NAMALWA (cell line): ENCODE measurements at places on chromosomes 1 and 21.

DNA sequence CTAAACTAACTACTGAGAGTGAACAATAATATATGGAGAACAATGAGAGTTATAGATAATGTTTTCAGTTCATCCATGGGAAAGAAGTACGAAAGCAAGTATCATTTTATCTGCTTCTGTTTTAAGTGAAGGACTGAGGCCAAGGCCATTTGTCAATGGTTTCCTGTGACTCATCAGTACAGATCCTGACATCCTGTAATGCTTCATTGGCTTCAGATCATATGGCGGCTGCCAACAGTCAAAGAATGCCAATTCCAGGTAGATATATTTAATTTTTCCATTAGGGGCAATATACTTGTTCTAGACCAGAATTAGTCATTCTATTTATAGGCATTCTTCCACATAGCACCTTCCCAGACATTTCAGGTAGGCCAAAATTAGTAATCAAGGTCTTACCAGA, 97.3 kb downstream of the USH2A start:
- no peak for DNase-seq

DNA sequence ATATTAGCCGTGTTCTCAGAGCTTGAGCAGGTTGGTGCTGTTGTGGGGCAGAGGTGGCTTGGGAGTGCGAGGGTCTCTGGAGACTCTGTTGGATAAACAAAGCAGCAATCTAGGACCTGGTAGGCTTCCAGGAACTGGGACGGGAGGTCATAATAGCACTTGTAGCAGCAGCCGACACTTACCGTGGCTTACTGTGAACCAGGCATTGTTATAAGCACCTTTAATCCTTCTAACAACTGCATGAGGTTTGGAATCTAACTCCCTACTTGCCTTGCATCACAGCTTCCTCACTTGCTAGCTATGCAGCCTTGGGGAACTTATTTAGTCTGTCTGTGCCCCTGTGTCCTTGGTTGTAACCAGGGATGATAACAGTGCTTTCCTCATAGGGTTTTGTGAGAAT, 94.9 kb downstream of the NAV1 start:
- no peak for DNase-seq

GRCh38 chr21:16427587-16428087, 697.9 kb downstream of the USP25 start:
- no peak for DNase-seq

DNA sequence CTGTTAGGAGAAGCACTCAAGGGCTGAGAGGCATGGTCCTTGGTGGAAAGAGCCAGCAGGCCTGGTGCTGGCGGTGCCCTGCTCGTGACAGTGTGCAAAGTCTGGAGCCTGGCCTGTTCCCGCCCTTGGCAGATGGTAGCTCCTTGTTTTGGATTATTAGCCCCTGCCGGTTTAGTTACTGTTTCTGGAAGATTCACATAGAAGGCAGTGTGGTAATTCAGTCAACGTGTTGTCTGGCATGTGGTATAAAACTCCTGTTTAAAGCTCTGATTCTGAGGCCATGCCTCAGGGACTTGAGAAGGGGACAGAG, 6.8 kb downstream of the PKNOX1 start:
- DNase-seq: no peak

GRCh38 chr21:24561291-24561690, 1046.0 kb downstream of the MRPL39 start:
- no peak for DNase-seq

- no peak for DNase-seq
These were observed 33.6 kb downstream of the ZNF496 start for GRCh38 chr1:247298124-247298481.

DNA sequence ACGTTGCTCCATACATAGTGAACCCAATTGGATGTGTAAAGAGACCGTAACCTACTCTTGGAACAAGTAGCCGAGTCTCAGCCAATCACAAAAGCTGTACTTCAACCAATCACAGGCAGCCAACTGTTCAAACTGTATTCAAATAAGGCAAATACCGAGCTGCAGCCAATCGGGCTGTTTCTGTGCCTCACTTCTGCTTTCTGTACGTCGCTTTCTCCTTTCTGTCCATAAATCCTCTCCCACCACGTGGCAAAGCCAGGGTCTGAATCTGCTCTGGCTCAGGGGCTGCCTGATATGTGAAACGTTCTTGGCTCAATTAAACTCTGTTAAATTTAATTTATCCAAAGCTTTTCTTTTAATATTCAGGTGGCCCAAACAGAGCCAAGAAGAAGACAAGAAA, 210.3 kb downstream of the URB2 start:
- peak; percentile 7 for DNase-seq

- DNase-seq: peak; percentile 7
These were observed 524.2 kb downstream of the KIF26B start for GRCh38 chr1:245678860-245679411.

DNA sequence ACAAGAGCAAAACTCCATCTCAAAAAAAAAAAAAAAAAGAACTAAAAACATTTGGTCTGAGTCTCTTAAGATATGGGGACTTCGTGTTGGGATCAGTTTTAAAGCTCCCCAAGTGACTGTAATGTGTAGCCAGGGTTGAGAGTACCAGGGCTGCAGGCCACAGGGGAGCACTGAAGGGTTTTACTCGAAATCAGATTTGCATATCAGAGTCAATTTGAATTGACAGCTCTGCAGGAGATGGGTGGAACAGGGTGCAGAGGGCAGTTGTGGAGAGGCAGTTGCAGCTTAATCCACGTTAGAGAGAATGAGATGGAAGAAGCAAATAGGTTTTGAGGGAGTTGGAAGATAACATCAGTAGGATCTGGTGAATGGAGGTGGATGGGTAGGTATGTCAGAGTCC, 20.6 kb upstream of the ELOA start:
- DNase-seq: peak; percentile 63

GRCh38 chr1:119310301-119310700, 58.3 kb upstream of the HAO2 start:
- no peak for DNase-seq

- no peak for DNase-seq
These were observed 164.3 kb downstream of the NTMT2 start for GRCh38 chr1:170310014-170310405.

DNA sequence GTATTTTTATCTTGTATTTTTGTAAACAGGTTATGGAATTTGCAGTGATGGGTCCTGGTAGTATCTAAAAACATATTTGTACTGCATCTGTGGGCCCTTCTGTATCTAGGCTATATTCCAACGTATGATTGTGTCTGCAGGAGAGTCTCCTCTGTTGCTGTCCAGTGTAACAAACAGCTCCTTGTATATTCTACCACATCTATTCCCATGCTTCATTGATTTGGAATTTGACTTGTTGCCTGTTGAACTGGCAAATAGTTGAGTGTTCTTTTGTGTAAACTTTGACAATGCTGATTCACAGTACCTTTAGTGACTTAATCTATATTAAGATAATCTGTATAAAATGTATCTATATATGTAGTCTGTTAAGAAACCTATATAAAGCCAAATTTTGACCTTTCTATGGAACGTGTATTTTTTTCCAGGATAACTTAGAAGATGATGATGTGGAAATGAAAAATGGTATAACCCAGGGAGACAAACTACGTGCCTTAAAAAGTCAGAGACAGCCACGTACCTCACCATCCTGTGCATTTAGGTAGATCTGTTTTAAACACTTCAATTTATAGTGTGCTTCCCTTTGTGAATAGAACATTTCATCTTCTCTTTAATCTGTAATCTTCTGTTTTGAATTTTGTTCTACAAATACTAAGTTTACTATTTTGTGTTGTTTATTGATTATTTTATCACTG, 43.4 kb upstream of the GPR88 start:
- no peak for DNase-seq

- no peak for DNase-seq
These were observed 28.2 kb upstream of the LGALS8 start for GRCh38 chr1:236495467-236496112.

GRCh38 chr1:57729181-57729580, 305.3 kb upstream of the DAB1 start:
- no peak for DNase-seq

DNA sequence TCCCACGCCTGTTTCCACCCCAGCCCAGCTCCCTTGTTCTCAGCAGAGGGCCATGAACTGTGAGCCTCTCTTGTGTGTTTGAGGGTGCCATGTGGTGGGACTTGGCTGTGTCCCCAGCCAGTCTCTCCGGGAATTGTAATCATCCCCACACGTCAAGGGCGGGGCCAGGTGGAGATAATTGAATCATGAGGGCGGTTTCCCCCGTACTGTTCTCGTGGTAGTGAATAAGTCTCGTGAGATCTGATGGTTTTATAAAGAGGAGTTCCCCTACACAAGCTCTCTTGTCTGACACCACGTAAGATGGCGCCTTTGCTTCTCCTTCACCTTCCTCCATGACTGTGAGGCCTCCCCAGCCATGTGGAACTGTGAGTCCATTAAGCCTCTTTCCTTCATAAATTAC, 57.2 kb upstream of the COL6A2 start:
- no peak for DNase-seq

GRCh38 chr1:165415068-165415467, 29.9 kb downstream of the RXRG start:
- DNase-seq: no peak

DNA sequence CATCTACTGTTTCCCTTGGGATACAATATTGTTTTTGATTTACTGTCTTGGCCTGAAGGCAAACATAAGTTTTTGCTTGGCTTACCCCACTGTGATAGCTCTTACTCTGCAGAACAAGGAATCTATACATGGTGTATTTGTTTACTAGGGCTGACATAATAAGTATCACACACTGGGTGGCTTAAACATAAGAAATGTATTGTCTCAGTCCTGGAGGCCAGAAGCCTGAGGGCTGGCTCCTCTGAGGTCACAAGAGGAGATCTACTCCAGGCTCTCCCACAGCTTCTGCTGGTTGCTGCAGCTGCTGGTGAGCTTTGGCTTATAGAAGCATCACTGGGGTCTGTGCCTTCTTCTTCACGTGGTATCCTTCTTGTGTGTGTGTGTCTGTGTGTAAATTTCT, 30.7 kb upstream of the IGSF5 start:
- DNase-seq: no peak

DNA sequence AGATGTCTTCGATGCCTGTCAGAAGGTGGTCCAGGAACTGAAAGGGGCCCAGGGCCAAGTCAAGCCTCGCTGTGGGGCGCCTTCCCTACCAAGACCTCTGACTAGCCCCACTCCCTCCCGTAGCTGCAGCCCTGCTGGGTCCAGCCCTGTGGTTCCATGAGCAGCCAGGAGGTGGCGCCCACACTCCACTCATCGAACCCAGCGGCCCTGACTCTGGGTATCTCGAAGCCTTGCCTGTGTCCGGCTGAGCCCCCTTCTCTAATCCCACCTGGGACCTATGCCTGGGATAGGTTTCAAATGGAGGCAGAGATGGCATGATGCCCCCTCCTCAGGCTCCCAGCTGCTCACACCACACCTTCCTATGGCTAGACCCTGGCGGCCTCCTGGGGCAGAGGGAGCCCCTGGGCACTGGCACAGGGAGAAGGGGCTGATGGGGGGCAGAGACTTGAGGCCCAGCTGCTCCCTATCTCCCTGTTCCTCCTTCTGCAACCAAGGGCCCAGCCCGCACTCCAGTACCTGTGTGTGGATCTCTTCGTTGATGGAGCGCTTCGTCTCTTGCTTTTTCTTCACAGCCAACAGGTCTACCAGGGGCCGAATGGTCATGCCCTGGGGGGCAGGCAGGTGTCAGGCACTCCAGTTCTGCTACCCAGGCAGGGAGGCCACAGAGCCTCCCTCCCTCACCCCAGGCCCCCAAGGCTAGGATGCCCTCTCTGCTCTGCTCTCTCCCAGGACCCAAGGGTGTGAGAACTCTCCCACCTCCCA, 52.0 kb downstream of the SLC9A1 start:
- DNase-seq: peak; percentile 79

GRCh38 chr1:164382384-164382783, 176.6 kb upstream of the PBX1 start:
- no peak for DNase-seq

DNA sequence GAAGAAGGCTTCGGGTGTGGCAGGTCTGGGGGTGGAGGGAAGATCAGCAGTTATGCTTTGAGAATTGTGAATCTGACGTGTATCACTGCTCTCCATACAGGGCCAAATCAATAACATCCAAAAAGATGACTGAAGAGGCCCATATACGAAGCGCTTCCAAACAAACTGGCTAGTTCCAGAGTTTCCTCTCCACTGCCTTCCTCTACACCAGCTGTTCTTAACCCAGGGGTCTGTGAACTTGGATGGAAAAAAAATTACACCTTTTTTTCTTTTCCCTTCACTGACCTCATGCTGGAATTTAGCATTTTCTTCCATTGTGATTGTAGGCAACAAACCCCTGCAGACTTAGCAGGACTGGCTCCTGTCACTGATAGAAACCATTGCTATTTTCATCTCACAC, 77.1 kb upstream of the NBL1 start:
- no peak for DNase-seq

GRCh38 chr21:15301014-15301413, 236.2 kb upstream of the NRIP1 start:
- DNase-seq: peak; percentile 14

DNA sequence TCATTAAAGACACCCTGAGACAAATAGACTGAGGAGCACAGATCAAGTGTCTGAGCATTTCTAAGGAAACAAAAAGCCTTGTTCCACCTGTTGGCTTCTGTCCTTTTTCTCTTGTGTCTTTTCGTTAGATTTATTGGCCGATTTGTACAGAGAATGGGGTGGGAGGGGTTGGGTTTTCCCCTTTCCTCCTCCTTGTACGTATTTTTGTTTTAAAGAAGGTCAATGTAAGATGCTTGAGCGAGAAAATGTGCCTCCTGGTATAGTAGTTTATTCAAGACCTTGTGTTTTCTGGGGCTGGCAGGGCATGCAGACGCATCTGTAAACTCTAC, 1.2 kb downstream of the BCL9 start:
- DNase-seq: peak; percentile 28

DNA sequence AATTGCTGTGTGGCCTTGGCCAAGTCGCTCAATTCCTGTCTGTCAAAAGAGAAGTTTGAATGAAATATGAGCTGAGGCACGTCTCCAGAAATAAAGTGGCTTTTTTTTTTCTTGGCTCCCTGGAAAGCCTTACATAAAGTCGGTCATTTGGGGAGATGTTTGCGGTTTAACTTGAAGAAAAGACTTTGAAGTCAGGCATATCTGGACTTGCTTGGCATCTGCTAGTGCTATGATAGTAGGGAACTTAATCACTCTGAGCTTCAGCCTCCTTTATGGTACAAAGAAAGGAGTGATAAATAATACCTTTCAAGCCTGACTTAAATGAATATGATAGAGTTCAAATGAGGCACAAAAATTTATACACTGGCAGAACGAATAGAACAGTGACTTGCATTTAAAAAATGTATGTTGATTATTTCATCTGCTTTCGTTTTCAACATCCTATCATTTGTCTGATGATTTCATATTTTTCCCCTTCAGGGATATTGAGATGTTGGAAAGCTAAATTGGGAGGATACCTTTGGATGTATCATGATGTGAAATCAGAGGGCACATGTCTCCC, 60.2 kb downstream of the FASLG start:
- no peak for DNase-seq
